ENCODE measurements at places on chromosomes 7 and 10.

- DNase-seq, result peak; percentile 25
These were observed 55.1 kb downstream of the VOPP1 start for GRCh38 chr7:55517191-55517633.

- DNase-seq, result no peak
These were observed 117.4 kb downstream of the CREB5 start for GRCh38 chr7:28529755-28530154.

DNA sequence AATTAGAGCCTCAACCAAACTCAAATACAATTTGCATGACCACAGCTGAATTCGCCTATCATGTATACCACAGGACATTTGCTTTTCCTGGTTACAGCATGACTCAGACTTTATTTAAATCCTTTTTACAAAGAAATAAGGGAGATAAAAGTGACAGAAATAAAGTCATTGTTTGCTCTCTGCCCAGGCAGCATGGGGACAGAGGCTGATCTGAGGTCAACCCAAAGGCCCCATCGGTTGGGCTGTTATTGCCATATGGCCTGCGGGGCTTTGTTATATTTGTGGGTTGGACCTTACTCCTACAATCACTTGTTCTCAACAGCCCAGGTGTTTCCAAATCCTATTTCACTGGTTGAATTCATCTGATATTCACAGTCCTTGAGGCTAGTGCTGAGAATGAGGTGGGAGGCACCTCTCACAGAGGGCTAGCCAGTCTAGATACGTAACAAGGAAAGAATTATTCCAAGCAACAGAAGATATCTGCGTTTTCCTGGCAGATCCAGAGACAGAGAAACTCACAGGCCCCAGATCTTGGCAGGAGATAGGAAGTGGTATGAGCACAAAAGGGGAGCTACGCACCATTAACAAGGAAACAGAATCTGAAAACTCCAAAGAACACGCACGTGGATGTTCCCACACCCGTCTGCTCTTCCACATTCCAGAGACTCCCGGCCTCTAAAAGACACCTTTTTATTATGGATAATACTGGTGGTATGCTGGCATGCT, 117.3 kb downstream of the HIPK2 start:
- DNase-seq, result no peak

DNA sequence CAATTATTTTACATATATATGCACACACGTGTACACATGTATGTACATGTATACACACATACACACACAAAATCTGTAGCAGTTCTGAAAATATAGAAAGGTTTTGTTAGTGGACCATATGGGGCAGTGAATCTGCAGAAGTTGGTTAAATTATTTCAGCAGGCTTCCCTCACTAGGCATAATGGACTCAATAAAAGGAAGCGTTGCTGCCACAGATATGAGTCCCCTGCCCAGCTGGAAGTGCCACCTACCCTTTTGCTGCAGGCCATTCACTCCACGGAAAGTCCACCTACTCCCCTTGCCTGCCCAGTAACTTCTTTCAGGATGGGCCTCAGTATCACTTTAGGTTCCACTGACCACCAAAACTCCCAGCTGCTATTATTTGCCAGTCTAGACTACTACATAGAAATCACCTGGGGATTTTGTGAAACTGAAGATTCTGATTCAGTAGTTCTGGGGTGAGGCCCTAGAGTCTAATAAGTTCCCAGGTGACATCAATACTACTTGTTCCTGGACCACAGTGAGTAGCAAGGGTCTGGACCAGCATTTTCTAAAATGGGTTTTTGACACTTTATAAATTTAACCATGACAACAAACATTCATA, 29.3 kb upstream of the CROT start:
- no peak for DNase-seq

GRCh38 chr7:125516194-125516593, 586.6 kb upstream of the POT1 start:
- no peak for DNase-seq

GRCh38 chr10:76871697-76872295, 765.8 kb downstream of the KCNMA1 start:
- no peak for DNase-seq

- DNase-seq, result no peak
These were observed 14.7 kb upstream of the HABP2 start for GRCh38 chr10:113538151-113538550.

GRCh38 chr7:16543456-16543855, 16.8 kb downstream of the LRRC72 start:
- no peak for DNase-seq

GRCh38 chr10:53325066-53325465, 552.5 kb upstream of the MBL2 start:
- no peak for DNase-seq

DNA sequence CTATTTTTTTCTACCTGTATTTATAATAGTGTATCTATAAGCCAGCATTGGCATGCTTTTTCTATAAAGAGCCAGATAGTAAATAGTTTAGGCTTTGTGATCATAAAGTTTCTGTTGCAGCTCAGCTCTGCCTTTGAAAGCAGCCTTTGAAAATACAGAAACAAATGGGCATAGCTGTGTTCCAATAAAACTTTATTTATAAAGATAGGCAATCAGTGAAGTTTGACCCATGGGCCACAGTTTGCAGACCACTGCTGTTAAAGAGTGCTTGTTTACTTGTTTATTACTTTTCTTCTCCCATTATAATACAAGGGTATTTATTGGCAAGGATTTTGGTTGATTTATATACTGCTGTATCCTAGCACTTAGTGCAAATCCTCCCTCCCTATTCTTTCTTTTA, 72.5 kb downstream of the SRI start:
- no peak for DNase-seq

GRCh38 chr7:69211739-69212138, 386.5 kb upstream of the AUTS2 start:
- DNase-seq, result no peak

DNA sequence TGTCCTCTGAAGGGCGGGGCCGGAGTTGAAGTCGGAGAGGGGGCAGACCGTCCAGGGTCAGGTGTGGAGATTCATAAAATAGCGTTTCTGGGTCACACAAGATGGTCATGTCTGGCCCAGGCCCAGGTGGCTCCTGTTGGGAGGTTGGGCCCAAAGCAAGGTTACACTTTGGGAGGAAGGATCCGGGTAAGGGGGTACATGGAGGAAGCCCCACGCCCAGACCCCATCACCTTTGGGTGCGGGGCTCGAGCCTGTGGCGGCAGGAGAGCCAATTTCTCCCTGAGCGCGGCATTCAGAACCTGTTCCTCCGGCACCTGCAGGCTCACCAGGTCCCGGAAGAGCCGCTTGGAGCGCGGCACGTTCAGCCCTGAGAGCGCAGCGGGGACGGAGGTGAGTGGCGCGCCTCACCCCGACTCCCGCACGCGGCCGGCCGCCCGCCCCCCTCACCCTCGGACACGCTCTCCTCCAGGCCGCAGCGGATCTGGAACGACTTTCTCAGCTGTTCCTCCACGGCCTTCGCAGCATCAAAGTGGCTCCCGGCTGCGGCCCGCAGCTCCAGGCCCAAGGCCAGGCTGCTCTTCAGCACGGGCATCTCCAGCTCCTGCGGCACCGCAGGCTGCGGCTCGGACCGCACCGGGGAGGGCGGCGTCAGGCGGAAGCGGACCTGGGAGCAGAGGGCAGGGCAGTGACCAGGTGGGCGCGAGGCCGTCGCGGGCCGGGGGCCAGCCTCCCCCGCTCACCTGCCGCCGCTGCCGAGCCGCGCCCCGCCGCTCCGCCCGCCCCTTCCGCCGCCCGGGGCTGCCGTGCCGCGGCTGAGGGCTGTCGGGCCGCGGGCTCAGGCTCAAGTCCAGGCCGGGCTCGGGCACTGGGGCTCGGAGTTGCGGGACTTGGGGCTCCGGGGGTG, 644 bp downstream of the PPP1R35 start:
- peak; percentile 58 for DNase-seq

DNA sequence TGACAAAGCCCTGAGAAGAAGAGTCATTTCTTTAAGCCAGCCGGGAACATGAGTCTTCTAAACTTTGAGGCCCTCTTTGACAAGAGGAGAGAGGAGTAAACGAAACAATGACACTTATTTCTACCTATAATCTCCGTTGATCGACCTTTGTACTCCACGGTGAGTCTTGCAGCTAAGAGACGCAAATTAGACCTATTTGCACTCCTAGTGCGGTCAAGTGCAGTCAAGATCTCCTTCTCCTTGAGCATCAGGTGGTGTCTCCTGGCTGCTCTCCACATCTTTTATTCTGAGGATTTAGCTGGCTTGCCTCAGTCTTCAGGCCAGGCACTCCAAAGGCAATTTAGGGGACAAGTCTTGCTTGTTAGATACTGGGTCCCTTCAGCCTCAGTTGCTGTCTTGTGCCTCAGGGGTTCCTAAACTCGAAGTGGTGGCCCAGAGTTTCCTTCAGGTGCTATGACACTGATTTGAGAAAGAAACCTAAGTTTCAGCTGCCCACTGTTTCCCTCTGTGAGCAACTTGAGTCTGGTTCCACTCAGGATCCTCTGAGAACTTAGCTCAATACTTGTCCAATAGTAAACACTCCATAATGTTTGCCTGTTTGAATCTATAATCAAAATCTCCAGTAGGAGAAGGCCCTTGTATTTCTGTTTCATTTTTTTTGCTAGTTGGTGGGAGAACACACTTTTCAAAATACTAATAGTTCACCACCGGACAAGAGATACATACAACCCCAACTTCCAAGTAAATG, 312.9 kb downstream of the RNLS start:
- DNase-seq, result no peak

- DNase-seq, result peak; percentile 53
These were observed at the start of gene PAOX for GRCh38 chr10:133379152-133379800. PAOX (plus strand) TSS chr10:133379262; CDS start chr10:133379317, 55 bp downstream.

DNA sequence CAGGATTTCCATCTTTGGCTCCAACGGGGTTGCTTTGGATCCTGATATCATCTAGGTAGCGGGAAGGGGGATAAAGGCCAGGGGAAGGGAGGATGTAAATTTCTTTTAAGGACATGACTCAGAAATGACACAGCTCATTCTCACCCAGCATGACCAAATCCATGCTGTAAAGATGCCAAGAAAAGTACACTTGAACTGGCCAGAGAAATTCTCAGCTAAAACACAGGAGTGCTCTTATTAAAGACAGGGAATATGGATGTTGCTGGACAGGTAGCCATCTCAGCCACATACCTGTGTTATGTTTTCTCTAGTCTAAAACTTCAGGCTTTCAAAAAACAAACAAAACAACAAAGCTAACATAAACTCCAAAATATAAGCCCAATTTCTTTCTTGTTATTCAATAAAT, 68.3 kb downstream of the NAMPT start:
- DNase-seq, result no peak

DNA sequence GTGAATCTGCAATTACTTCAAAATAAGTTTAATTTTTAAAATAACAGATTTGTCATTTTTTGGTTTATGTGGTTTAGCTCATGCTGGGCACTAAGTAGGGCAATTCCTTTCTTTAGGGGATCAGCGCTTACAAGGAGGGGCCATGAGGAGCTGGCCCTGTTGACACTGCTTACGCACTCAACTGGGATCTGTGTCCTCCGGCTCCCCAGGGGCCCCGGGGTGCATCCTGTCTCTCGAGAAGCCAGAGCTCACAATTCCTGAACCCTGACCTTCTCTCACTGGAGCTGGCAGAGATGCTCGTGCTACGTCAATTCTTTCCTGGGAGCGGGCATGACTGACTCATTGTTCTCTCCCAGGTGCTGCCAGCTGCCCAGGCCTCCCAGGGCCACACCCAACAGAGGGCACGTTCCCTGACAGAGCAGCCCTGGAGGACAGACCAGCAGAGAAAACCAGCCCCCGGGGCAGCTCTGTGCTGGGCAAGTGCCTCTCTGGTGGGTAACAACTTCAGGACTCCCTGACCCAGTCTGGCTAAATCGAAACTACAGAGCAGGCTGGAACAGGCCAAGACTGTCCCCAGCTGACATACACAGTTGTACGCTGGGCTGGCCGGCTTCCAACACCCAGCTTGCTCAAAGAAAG, 36.8 kb downstream of the CTBP2 start:
- no peak for DNase-seq

DNA sequence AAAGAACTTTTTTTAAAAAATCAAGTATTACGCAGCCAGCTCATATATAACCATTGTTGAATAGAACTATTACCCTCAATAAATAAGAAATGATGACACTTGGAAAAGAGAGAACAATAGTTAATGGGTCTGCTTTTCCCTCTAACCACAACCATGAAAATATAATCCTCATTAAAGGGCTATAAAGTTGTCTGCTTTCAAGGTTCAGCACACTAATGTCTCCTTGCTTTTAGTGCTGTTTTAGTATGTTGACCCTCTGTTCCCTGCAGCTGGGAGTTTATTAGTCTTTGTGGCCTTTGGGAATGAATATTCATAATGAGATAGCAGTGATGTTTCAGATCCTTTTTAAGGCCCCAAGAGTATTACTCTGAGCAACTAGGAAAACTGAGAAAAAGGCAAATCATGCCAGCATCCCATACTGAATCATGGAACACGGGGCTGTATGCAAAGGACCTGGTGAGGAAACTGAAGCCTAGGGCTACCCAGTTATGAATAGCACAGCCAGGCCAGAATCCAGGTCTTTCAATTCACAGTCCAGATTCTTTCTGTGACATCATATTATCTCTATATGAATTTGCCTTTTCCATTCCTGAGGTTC, 332.0 kb upstream of the LRGUK start:
- no peak for DNase-seq

DNA sequence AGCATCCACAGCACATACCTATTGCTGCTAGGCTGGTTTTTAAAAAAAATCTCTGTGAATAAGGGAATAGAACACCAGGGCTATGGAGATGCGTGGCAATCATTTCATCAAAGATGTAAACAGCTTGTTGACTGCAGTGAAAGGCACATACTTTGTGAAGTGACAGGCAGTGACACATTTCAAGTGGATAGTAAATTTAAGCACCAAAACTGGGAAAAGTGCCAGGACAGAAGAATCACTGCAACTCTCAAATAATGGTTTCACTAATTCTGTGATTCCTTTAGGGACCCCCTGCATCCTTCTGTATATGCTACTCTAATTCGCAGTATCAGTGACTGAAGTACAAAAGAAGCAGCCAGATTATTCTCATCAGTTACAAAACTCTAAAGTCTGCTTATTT, 145.2 kb upstream of the KLF14 start:
- no peak for DNase-seq

DNA sequence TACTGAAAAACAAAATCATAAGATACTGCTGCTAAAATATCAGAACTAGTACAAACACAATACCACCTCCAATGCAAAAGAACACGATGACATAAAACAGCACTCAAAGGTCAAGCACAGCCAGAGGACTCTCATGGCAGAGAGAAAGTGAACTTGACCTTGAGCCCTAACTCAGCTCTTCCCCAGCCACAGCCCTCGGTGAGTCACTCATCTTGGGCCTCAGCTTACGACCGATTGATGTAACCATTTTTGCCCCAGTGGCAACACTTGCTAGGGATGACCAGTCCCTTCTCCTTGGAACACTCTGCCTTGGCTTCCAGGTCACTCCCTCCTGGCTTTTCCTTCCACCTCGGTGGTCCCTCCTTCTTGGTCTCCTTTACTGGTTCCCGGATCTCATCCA, 77.8 kb downstream of the JAZF1 start:
- no peak for DNase-seq

DNA sequence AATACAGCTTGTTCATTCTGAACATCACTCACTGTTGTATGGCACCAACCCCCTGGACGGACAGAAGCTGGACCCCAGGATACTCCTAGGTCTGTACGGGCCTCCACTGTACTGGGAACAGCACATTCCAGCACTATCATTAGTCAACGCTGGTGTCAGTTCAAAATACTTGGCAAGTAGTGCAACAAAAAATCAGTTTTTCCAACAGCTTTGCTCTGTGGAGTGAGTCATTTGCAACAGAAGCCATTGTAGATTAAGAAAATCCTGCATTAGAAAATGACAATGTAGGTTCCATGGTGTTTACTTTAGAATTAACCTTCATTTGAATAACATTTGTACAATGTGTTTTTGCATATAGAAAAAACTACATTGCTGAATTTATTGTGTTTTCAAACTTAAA, 266.6 kb downstream of the HDAC9 start:
- DNase-seq, result no peak

- DNase-seq, result no peak
These were observed 86.5 kb downstream of the C10orf105 start for GRCh38 chr10:71632896-71633600.

Measured in activated CD4-positive, alpha-beta T cell treated with anti-CD3 and anti-CD28 coated beads, Interleukin-2, amount 10 ng/mL, durations not matched to agents 7 days and 5 days (primary cell).